AG04450 (cell line): ENCODE measurements at places on chromosomes 5 and 9. TPM values are rescaled to one million over a fixed set of nuclear protein-coding genes. Genes with fewer than 3 reads are reported as not detected.

CYLC2 gene
- not detected in 2 replicates for polyA plus RNA-seq

TRIM36 gene
- polyA plus RNA-seq, result 0.06 TPM in 2 replicates

AMBP gene
- 0.67 and 0.74 TPM in 2 replicates for polyA plus RNA-seq

ARHGEF37 gene
- 0.61 and 0.74 TPM in 2 replicates for polyA plus RNA-seq

TLX3 gene
- not detected in 2 replicates for polyA plus RNA-seq

SYNPO gene
- polyA plus RNA-seq, result 10.1 and 12.7 TPM in 2 replicates

FGFR4 gene
- 5.8 and 6.8 TPM in 2 replicates for polyA plus RNA-seq

CD180 gene
- not detected in 2 replicates for polyA plus RNA-seq

MRPS30 gene
- polyA plus RNA-seq, result 29.1 and 36.3 TPM in 2 replicates

SVEP1 gene
- 34.8 and 40.9 TPM in 2 replicates for polyA plus RNA-seq

KCNV2 gene
- not detected in 2 replicates for polyA plus RNA-seq

CLTA gene
- 314 and 364 TPM in 2 replicates for polyA plus RNA-seq

RICTOR gene
- 9.9 and 15.6 TPM in 2 replicates for polyA plus RNA-seq

OLFM1 gene
- polyA plus RNA-seq, result 0.11 and 0.16 TPM in 2 replicates

NSUN2 gene
- 41.5 and 42.0 TPM in 2 replicates for polyA plus RNA-seq

EIF4EBP3 gene
- 1.7 and 2.8 TPM in 2 replicates for polyA plus RNA-seq

RAB24 gene
- polyA plus RNA-seq, result 35.4 and 38.8 TPM in 2 replicates

ZNF169 gene
- polyA plus RNA-seq, result 2.3 and 2.4 TPM in 2 replicates

DNM1 gene
- 12.0 and 17.4 TPM in 2 replicates for polyA plus RNA-seq

SPATA31D4 gene
- not detected in 2 replicates for polyA plus RNA-seq

DNAI1 gene
- polyA plus RNA-seq, result not detected in 2 replicates

RASGEF1C gene
- not detected in 2 replicates for polyA plus RNA-seq

KLF4 gene
- polyA plus RNA-seq, result 3.1 TPM in 2 replicates

AFAP1L1 gene
- 1.8 and 2.6 TPM in 2 replicates for polyA plus RNA-seq
